Nephron progenitor cell (in vitro differentiated cells): ENCODE measurements at places on chromosomes 5 and 9.

GRCh38 chr9:121636341-121636865, 15.0 kb upstream of the DAB2IP start:
- DNase-seq = no peak

DNA sequence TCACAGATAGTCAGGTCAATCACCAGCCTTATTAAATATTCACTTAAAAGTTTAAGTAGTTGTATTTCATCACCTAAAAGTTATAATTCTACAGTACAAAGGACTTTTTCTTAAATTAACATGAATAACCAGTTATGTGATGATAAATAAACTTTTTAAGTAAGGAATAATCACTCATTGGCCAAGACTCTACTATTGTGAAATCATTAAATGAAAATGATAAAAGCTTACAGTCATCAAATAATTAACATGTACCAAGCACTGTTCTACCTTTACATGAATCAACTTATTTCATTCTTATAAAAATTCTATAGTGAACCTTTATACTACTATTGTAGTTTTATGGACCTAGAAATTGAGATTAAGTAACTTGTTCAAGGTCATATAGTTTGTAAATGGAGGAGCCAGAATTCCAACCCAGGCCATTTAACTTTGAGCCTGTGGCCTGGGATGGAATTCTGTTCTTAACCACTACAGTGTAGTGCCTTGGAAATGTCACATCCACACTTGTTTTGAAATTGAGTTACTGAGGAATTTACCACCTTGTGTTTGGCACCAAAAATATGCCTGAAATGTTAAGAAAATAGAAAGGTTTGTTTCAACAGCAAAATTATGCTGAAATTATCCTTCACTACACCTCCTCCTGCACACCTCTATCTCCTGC, 32.8 kb upstream of the MSANTD3 start:
- DNase-seq = no peak

- DNase-seq = no peak
These were observed 37.3 kb downstream of the COL5A1 start for GRCh38 chr9:134678666-134679443.

GRCh38 chr9:6584881-6585597, 60.5 kb downstream of the GLDC start:
- no peak for DNase-seq

- DNase-seq = no peak
These were observed 31.4 kb downstream of the LIX1 start for GRCh38 chr5:97111004-97111403.

- no peak for DNase-seq
These were observed 80.3 kb downstream of the ENC1 start for GRCh38 chr5:74560245-74560644.

DNA sequence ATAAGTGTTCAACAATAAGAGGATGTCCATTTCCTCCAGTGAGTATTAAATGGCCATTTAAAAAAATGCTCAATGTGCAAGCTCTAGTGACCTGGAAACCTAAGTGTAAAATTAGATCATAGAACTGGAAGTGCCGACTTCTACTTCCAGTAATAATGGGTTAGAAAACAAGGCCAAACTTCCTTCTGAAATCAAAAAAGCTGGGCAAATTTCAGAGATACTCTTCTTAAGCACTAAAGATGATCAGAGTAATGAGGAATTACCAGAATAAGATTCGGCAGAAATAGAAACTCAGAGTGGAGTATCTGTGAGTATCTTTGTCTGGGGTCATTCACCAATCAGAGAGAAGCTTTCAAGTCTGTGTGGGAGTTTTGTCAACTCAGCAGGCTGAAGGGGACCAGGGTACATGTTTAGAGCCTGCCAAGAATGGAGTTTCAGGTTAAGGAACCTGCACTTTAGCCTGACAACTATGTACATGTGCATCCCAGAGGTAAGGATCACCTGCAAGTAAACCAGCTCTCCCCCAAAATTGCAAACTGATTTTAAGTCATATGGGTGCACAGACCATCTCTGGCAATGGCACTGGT, 17.1 kb downstream of the FCN2 start:
- no peak for DNase-seq

DNA sequence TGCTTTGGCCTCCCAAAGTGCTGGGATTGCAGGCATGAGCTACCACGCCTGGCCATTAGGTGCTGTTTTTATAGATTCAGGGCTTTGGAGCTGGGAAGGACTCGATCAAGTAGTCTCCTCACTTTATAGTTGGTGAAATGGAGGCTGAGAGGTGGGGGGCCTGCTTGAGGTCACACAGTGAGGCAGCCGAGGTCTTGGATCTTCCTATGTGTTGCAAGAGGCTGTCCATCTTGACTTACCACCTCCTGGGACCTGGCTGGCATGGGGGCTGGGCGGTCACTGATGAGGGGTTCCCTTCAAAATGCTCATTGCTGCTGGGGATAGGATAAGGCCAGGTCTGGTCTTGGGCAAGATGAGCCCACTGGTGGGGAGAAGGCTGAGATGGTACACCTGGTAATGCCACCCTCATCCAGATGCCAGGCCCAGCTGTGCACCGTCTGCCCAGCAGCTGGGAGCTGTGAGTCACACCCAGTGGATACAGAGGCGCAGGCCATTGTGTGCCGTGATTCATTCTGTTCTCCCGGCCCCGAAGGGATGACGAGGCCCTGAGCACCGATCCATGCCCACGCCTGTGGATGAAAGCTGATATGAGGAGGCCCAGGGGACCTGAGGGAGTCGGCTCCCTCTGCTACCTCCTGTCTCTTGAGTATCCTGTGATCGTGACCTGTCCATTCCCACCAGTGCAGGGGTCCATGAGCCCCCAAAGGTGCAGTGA, 10.5 kb upstream of the NDST1 start:
- peak; percentile 50 for DNase-seq

DNA sequence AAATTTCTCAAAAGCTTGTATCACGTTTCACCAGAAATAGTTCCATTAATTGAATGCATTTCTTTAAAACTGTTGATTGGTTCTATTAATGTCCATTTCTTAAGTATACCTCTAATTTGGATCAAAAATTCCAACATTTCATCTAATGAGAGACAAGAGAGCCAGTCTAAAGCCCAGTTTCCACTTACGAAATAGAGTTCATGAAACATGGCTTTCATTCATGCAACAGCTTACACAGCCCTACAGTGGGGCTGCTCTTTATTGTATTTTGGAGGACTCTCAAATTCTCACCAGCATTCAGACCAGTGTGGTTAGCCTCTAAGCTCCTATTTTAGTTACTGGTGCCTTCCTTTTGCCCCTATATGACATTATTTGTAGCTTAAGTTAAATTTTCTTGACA, 566.9 kb upstream of the RGMB start:
- no peak for DNase-seq

- no peak for DNase-seq
These were observed 80.3 kb downstream of the IQGAP2 start for GRCh38 chr5:76483433-76483832.

GRCh38 chr5:150945947-150946346, 41.2 kb upstream of the ZNF300 start:
- no peak for DNase-seq

DNA sequence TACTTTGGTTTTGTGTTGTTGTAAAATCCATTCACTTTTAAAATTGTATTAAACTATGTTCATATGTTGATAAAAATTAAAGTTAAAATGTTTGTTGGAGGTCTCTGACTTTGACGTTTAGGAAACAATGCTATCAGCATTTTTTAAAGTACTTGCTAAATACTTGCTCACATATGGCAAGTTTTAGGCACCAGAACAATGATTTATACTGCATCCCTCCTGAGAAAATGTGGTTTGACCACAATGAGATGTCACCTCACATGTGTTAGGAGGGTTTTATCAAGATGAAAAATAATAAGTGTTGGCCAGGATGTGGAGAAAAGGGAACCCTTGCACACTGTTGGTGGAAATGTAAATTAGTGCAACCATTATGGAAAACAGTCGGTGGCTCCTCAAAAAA, 180.8 kb downstream of the HSD17B3 start:
- no peak for DNase-seq

- DNase-seq = no peak
These were observed 476 bp upstream of the DTWD2 start for GRCh38 chr5:118988866-118989180.

DNA sequence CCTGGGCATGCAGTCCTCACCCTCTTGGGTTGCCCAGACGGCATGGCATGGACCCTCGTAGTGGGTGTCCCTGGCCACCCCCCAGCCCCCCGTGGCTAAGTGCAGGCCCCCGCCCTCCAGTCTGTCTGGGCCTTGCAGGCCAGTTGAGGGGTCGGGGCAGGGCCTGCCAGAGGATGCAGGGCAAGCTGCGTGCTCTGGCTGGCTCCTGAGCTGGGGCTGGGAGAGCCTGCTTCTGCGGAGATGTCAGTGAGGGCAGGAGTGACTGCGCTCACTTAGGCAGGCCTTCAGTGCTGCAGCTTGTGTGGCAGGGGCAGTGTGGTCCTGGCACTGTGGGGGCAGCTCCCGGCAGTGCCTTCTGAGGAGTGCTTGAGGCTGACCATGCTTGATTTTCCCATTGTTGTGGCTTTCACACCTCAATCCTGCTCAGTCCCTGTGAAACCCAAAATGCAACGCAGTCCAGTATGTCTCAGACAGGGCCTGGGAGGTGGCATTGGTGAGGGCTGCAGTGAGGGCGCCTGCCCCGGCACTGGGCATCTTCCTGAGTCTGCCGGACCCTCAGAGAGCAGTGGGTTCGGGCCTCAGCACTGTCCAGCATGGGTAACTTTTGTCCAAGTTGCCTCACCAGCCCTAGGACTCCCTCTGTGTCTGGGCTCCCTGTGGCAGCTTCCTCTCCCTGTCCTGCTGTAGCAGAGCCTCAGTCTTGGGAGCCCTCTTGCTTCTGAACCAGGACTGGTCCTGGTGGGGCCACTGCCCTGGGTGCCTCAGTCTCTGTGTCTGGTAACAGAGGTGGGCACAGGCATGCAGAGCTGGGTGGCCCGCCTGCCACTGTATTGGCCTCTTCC, 93.0 kb downstream of the PHF2 start:
- no peak for DNase-seq

GRCh38 chr5:126801992-126802294, 25.0 kb downstream of the LMNB1 start:
- DNase-seq = no peak

- no peak for DNase-seq
These were observed 31.2 kb downstream of the NLN start for GRCh38 chr5:65753189-65753588.

DNA sequence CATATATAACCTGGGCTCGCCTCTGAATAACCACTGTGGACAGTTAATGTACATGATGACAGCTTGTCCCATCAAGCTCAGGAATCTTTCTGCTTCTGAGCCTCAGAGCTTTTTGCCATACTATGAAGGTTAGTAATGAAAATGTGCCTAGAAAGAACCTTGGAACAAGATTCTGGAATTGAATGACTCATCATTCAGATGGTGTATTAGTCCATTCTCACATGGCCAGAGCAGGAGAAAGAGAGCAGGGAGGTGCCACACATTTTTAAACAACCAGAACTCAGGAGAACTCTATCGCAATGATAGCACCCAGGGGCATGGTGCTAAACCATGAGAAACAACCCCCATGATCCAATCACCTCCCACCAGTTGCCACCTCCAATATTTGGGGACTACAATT, 542.1 kb downstream of the PRR16 start:
- no peak for DNase-seq

DNA sequence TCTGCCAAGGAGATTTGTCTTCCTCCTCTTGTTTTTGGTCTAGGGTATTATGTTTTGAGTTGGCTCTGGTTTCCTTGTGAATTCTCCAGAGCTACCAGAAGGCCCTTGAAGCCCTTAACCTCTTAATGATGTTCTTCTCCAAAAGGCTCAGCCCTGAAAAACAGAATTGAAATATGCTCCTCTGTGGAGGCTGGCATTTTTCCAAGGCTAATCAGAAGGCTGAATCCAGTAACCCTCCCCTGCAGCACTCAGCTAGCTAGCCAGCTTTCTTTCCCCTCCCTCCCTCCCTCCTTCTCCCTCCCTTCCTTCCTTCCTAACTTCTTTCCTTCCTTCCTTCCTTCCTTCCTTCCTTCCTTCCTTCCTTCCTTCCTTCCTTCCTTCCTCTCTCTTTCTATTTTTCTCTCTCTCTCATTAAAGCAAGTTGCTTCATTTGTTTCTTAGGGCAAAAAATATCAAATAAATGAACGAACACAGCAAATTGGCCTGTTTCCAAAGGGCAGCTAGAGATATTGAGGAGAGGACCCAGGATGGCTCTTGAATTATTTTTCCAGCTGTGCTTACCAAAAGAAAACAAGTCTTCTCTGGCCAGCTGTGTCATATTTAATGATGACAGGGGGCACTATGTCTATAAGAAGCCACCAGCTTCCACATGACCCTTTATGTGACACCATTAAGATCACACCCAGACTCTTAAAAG, 38.7 kb downstream of the JAKMIP2 start:
- no peak for DNase-seq

DNA sequence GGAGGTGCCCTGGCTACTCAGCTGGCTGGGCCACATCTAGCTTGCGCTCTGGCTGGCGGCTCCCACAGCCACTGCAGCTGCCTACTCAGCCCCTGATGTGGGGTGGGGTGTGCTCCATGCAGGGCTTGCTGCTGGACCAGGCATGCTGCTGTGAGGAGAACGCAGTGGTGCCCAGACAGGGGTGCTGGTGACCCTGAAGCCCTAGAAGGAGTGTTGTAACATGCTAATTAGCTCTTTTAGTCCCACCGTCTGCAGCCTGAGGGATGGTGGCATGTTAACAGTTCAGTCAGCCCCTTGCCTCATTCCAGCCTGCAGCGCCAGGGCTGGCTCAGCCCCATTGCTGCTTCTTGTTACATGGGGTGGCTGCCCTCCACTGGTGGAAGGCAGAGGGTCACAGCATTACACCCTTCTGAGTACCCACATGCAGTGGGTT, 642.3 kb downstream of the DMRTA1 start:
- DNase-seq = peak; percentile 36

DNA sequence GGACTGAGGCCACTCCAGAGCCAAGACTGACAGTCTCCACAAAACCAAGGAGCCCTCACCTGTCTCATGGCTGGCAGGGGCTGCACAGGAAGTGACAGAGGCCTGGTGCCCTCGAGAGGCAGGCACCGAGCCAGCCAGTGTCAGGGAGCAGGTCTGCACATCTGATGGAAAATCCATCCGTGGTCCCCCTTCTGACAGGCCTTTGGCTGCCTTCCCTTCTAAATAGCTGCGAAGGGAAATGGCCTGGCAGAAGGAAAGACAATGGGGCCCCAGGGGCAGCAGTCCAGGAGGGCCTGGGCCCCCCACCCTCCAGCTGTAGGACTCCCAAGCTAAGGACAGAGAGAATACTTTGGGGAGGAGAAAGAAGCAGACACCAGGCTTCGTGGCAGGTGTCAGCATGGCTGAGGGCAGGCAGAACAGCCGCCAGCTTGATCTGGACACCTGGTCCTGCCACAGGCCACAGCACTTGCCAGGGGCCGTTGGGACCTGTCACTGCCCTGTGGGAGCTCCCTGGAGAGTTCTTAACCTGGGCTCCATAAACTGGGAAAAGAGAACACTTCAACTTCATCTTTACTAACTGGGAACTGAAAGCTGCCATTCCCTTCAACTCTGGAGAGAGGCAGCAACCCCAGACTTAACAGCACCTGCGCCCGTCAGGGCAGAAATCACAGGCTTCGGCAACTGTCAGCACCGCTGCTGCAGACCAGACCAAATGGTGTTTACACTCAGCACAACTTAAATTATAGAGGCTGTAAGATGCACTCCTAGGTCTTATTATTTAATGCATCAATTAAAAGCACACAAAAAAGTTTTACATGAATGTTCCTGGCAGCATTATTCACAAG, 22.0 kb downstream of the ADAMTS2 start:
- DNase-seq = no peak
